ENCODE measurements at places on chromosomes 5 and 9. TPM values are rescaled to one million over a fixed set of nuclear protein-coding genes. Genes with fewer than 3 reads are reported as not detected.

DNA sequence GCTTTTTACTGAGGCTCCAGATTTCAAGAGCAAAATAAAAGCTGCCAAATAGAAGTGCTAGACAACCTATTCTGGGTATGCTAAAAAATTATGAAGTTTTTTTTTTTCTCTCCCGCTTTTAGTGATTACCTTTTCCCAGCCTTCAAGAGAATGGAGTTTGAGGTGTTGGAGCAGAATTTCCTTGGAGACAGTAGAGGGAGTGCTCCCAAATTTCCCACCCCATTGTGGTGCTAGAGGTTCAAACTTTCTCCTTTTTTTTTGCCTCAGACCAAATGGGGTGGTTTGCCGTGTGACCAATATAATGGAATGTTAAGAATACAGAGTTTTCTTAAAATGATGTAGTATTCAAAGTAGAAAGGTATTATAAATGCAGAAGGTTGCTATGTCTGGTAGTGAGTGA lies 244.2 kb upstream of the RIOK2 start:
- no peaks in the 10 kb centered on the region for H3K36me3 ChIP-seq
- H3K27ac ChIP-seq = no peak overlapping the region
- H3K4me1 ChIP-seq = no peaks in the 10 kb centered on the region
- no peak overlapping the region for H3K4me3 ChIP-seq
- H3K27me3 ChIP-seq = no peaks in the 10 kb centered on the region

DNA sequence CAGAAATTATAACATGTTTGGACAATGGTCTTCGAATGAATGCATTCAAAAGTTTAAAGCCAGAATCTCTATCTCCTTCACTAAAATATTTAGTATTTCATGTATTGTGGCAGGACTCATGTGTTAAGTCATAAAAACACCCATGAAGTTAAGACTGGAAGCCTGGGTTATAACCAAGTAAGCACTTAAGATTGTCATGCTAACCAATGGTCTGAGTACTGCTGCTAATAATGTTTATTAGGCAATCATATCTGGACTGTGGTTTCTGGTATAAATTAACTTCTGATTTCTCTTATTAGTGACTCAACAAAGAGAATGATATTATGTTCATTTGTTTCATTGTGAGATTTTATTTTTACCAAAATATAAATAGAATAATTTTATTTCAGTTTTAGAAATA lies 297.9 kb upstream of the EDIL3 start:
- H3K4me3 ChIP-seq = no peak overlapping the region
- H3K4me1 ChIP-seq = no peaks in the 10 kb centered on the region
- H3K27me3 ChIP-seq = no peaks in the 10 kb centered on the region
- H3K27ac ChIP-seq = no peak overlapping the region

DNA sequence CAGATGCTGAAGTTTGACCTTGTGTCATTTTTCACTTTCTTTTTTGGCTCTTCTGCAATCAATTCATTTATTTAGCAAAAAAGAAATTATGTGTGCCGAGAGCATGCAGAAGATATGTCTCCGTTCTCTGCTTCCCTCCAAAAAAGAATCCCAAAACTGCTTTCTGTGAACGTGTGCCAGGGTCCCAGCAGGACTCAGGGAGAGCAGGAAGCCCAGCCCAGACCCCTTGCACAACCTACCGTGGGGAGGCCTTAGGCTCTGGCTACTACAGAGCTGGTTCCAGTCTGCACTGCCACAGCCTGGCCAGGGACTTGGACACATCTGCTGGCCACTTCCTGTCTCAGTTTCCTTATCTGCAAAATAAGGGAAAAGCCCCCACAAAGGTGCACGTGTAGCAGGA lies 2.4 kb downstream of the FGFR4 start:
- peaks cover 14% of the 10 kb centered on the region for H3K36me3 ChIP-seq
- no peak for DNase-seq
- peak overlapping the region; percentile 93 for H3K27ac ChIP-seq
- no peak overlapping the region for H3K4me3 ChIP-seq
- no peaks in the 10 kb centered on the region for H3K27me3 ChIP-seq

Gene KLHL3
- 3.5 TPM for total RNA-seq

Gene ENTPD2
- 3.4 TPM for total RNA-seq

GRCh38 chr5:73858054-73858453 lies 232.1 kb downstream of the ARHGEF28 start:
- H3K4me1 ChIP-seq = no peaks in the 10 kb centered on the region
- no peak for DNase-seq
- H3K27ac ChIP-seq = no peak overlapping the region
- no peaks in the 10 kb centered on the region for H3K27me3 ChIP-seq
- H3K4me3 ChIP-seq = no peak overlapping the region

Gene DMGDH
- 1.8 TPM for total RNA-seq
